Motor neuron (in vitro differentiated cells): ENCODE measurements at places on chromosomes 12 and 14.
A peak's percentile ranks its signal among the peaks of the same experiment; 100 is the strongest.

GRCh38 chr14:102957222-102957621 is 34.8 kb downstream of the AMN start:
- ATAC-seq, result no peak

GRCh38 chr12:117193903-117194302 is 3.6 kb upstream of the FBXO21 start:
- ATAC-seq, result no peak

- no peak for ATAC-seq
These were observed 71.1 kb downstream of the C2CD5 start for GRCh38 chr12:22473212-22473611.

GRCh38 chr14:50600849-50601248 is 40.9 kb downstream of the ATL1 start:
- no peak for ATAC-seq

DNA sequence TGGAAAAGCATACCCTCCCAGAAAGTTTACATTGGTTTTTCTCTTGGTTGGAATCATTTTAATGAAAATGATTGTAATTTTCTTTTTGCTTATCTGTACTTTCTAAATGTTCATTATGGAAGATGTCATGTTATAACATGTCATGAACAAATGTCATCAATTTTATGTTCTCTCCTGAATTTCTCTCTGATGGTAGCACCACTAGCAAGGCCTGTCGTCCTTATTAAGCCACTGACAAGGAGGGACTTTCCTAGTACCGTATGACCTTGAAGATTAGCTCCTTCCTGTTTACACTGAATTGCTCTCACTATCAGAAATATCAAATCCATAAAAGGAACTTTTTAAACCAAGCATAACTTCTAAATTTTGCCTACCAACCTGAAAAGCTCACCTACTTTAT is 99.0 kb downstream of the ESR2 start:
- no peak for ATAC-seq

DNA sequence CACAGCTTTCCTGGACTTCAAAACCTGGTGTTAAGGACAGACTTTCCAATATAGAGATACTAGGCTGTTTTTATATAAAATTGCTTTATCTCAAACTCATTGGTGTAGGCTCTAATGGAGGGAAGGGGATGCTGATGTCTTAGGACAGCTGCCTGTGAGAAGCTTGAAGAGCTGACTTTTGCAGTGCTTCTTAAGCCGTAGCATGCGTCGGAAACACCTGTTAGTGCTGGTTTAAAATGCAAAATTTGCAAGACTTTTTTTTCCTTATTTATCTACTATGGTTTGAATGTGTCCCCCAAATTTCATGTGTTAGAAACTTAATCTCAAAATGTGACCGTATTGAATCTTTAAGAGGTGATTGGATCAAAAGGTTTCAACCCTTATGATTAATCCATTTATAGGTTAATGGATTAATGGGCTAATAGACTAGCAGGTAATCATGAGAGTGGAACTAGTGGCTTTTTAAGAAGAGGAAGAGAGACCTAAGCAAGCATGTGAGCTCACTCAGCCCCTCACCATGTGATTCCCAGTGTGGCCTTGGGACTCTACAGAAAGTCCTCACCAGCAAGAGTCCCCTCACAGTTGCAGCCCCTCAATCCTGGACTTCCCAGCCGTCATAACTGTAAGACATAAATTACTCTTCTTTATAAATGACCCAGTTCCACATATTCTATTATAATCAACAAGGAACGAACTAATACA is 60.9 kb upstream of the FUT8 start:
- no peak for ATAC-seq

DNA sequence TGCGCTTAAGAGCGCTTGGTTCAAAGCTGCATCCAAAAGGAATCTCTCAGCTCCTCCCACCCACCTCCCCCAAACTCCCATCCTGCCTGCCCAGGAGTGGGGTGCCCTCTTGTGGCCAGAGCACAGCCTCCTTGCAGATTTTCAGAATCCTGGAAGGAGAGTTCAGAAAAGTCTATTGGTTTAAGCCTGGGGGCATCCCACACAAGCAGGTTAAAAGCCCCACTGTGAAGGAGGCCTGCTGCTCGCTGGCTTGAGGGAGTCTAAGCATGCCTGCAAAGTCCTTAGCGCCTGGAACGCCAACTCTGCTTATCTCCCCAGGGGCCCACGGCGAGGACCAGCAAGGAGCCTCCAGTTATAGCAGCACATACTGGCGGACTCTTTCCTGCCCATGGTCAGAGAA is 297.1 kb downstream of the KSR2 start:
- ATAC-seq, result no peak

GRCh38 chr12:87807086-87807485 is 222.1 kb downstream of the C12orf50 start:
- no peak for ATAC-seq

DNA sequence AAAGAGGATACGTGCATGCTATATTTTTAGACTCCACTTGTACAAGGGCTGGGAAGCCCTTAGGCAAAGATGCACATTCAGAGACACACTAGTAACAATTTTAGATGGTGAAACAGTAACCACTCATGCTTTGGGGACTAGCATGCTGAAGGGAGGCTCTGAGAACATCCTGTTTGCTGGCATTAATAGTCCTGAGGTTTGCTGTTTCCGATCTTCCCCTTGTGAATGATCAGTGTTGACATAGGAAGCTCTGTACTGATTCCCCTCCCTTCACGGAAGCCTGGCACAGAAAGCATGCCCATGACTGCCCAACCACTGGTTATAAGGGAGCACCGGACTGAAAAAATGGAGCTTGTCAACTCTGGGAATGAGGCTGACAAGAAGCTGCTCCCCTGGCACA is 164.6 kb downstream of the GCH1 start:
- ATAC-seq, result peak; percentile 36

GRCh38 chr12:99983456-99984258 is 1.1 kb downstream of the ANKS1B start:
- ATAC-seq, result peak; percentile 8

DNA sequence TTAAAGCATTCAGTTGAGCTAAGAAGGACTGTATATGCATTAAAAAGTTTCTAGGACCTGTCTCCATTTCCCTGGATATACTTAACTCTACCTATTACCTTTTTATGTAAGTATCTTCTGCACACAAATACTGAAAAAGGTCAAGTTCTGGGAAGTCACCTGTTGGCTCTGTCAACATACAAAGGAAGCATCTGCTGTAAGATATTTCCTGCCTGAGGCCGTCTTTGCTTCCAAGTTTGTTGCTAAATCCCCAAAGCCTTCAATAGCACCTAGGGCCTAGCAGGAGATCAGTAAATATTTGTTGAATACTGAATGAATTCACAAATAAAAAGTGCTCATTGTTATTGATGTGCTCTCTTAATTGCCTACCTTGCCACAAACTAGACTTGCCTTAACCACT is 188.4 kb downstream of the DUSP6 start:
- no peak for ATAC-seq

DNA sequence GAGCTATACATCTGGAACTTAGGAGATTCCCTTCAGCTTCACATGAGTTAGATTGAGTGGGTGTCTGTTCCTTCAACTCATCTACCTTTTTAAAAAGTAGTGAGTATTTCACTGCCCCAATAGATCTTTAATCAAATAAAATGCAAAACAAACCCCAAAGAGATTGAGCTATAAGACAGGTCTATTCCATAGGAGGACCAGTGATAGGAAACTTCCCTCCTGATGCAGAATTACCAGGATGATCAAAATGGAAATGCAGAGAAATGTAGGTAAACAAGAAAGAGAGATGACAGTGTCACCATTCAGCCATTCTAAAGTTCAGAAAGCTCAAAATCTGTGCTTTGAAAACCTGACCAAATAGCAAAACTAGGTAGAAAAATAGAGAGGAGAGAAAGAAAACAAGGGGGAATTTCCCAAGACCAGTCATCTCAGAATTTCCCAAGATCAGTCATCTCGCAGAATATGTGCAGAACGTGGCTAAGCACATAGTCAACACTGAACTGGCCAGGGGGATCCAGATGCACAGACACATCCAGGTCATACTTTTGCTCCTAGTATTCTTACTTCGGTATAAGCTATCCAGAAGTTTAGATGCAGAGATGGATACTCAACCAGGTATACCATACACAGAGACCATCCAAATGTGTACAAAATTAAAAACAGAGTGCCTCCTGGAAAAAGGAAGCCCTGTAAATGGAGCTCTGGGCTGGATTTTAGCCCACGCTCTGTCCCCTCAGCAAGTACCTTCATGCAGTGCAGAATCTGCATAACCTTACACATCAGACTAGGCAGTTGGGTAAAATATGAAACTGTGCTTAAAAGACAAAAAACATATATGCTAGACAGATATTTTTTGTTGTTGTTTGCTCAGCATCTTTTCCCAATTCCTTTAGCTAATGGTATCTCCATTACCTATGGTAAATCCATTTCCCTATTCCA is 27.4 kb downstream of the SLC41A2 start:
- no peak for ATAC-seq

- ATAC-seq, result no peak
These were observed 7.9 kb upstream of the HCAR1 start for GRCh38 chr12:122738571-122738970.

DNA sequence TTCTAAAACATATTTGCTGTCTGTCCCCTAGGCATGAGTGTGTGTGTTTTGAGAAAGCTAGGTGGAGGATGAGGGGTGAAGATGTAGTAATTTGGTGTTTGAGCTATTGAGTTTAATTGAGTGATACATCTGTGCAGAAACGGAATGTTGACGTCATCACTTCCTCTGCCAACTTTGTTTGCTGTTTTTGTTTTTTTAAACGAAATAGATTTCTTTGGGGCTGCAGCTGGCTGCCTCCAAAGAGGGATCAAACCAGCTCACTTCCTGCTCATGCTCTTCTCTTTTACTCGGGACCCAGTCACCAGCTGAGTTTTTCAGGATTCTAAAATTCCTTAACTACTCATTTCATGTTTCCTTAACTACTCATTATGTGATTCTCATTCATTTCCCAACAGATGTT is 19.5 kb upstream of the CRACR2A start:
- no peak for ATAC-seq

GRCh38 chr14:74577247-74577947 is 34.6 kb downstream of the LTBP2 start:
- ATAC-seq, result no peak

GRCh38 chr14:54486685-54487084 is 2.1 kb downstream of the GMFB start:
- no peak for ATAC-seq

DNA sequence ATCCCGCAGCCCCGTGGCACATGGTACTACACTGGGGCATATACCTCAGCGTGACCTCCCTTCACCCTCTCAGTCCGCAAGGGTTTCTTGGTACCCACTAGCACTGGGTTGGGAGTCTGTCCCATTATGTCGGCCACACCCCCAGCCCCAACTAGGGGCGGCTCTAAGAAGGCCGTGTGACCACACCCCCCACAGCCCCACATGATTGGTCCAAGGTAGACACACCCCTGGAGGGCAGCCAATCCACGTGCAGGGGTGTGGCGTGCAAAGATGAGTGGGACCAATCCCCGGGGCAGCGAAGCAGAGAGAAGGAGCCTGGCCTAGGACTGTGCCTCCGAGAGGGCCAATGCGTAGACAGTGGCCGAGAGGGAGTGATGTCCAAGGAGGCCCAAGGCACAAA is 34.6 kb upstream of the BEGAIN start:
- no peak for ATAC-seq

GRCh38 chr14:21723431-21724045 is 49.9 kb upstream of the OR4E1 start:
- ATAC-seq, result peak; percentile 86
